ENCODE measurements at places on chromosomes 12 and 14.

DNA sequence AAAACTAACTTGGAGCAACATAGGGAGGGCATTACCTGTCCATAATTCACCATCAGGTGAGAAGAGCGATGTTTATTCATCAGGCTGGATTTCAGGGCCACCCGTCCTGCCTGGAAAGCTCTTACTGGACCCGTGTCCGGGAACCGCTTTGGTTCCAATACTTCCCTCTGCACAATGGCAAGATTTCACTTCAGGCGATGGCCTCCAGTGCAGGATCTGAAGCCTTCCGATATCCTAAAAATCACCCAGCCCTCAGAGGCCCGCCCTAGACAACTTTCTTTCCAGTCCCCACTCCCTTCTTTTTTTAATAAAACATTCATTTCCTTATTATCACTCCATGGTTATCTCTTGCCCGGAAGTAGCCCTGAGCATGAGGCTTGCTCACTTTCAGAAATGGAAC lies 92.5 kb downstream of the BCL11B start:
- DNase-seq: no peak
- H3K27me3 ChIP-seq: no peaks in the 10 kb centered on the region
- H3K4me1 ChIP-seq: peaks cover 14% of the 10 kb centered on the region
- H3K4me3 ChIP-seq: no peak overlapping the region

DNA sequence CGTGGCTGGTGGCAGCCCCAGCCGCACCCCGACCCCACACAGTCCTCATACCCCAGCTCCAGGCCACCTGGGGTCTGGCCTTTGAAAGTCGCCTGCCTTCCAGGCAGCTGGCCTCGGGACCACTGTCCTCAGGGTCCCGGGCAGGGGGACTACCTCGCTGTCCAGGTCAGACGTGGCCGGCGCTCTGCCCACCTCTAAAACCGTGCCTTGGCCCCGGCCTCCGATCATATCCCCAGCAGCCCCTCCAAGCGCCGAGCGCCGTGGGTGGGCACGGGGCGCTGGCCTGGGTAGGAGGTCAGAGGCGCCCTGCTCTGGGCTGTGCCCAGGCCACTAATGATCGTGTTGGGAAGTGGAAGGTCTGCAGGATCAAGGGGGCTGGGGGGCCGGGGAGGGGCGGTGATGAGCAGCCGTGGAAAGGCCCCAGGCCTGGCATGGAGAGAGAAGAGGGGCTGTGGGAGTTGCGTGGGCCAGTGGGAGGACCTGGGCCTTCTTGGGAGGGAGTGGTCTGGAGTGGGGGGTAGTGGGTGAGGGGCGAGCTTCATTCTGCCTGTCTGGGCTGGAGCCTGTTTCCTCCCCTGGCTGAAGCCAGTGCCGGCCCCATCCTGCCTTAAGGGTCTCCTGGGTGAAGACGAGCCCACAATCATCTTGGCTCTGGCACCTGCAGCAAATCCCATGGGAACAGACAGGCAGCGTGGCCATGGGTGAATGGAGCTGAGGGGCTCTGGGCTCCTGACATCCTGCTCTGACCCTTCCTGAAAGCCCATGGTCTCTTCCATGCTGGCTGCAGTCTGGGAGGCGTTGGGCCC lies 4.9 kb downstream of the TMEM121 start:
- no peak overlapping the region for H3K27ac ChIP-seq
- H3K27me3 ChIP-seq: no peaks in the 10 kb centered on the region
- no peak for DNase-seq
- no peaks in the 10 kb centered on the region for H3K36me3 ChIP-seq
- no peak overlapping the region for H3K4me3 ChIP-seq

- peak overlapping the region; percentile 11 for H3K27ac ChIP-seq
- no peaks in the 10 kb centered on the region for H3K36me3 ChIP-seq
- no peaks in the 10 kb centered on the region for H3K27me3 ChIP-seq
These were observed 47.1 kb downstream of the BCAT1 start for GRCh38 chr12:24901576-24902461.

- H3K27me3 ChIP-seq: no peaks in the 10 kb centered on the region
- H3K36me3 ChIP-seq: no peaks in the 10 kb centered on the region
- H3K4me1 ChIP-seq: no peaks in the 10 kb centered on the region
- H3K4me3 ChIP-seq: no peak overlapping the region
These were observed 832.9 kb downstream of the C12orf50 start for GRCh38 chr12:87196321-87196720.
